ENCODE measurements at places on chromosomes 2 and 18.

DNA sequence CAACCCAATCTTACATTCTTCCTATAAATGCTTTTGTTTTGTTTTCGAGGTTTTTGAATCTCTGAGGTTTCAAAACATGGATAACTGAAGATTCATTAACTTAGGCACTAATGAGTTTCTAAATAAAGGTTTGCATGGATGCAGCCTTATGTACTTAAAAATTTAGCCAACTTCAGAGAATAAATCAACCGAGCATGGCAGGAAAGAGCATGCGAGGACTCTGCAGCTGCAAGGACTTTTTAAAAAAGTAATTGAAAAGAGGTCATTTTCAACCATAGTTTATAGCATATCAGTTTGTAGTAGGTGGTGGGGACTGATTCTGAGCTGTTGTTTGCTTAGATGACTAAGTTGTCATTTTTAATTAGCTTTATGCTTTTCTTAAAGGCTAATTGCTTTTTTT is 567.0 kb upstream of the ZEB2 start:
- DNase-seq = no peak

DNA sequence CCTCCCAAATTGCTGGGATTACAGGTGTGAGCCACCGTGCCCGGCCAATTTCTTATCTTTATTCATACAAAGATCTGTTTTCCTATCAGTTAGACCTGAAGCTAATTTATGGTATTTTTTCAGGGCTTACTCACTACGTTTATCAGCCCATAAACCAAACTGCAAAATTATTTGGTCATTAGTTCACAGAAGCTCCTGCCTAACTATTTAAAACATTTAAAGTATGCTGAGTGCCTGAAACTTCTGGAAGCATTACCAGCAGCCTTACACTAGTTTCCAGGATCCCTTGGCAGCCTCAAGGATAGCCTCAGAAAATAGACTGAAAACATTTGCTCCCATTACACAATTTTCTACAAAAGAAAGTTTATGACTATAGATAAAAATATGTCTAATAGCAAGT is 68.8 kb downstream of the GALNT13 start:
- no peak for DNase-seq

DNA sequence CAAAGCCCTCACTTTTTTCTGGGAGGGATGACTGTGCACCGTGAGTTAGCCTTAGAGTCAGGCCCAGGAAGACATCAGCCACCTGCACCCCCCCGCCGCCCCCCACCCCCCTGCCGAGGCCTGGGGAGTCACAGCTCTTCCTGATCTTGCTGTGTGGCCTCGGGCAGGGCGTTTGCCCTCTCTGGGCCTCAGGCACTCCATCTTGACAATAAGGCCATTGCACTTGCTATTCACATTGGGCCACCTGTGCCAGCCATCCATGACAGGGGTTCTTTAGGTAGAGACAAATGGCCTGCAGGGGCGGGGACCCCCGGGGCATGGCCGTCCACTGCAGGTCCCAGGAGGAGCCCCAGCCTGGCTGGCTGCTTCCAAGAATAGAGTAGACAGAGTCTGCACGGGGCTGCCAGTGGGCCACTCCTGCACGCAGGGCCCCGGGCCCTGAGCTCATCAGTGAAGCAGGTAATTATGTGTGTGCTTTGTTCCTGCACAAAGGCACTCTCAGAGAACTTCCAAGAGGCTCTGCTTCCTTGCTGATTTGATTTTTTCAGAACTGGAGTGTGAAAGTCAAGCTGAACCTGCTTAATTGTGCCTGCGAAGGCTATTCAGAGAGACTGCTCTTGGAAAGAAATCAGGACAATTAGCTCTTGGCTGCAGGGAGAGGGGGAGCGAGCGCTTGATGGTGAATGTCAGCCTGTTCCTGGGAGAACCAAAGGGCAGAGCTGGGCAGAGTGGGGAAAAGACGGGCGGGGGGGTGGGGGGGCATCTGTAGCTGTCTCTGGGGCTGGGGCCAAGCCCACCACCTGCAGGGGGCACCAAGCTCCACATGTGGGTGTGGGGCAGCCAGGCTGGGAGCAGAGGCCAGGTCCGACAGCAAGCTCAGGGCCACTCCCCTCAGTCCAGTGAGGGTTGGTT is 40.3 kb downstream of the RRM2 start:
- no peak for DNase-seq

DNA sequence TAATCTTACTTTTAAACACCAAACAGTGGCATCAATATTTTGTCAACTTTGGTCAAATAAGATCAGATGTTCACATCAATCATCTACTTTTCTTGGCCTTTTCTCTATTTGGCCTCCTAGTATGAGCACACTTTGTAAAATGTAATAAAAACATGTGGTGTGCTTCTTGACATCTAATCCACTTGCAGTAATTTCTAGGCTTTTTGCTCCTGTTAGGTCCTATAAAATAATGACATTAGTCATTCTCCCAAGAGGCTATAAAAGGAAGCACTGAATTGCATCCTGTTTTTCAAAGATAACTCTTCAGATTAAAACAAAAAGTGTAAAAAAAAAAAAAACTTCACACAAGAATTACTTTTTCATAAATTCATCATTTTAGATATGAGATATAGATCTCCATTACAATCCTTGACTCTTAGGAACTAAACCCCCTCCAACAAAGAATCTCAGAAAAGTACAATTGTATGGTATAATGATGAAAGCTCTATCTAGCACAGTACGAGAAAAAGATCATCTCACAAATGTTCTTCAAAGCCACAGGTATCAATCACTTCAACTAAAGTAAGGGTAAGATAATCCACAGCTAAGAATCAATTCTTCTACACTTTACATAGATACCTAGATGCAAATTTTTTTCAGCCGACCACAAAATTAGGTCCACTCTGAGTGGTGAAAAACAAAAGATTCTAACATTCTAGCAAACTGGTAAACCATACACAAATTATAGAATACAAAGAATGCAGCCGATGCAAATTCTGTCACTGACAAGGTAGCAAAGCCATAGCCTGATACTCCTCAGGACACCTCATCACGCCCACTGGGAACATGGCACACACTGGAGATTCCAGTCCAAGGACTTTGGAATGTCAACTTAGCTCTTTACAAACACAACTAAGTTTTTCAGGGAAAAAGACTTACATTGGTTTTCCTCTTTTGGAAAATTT is 2.7 kb downstream of the BCL2 start:
- DNase-seq = no peak

GRCh38 chr2:240299710-240300068 is 135.8 kb upstream of the GPC1 start:
- DNase-seq = no peak

DNA sequence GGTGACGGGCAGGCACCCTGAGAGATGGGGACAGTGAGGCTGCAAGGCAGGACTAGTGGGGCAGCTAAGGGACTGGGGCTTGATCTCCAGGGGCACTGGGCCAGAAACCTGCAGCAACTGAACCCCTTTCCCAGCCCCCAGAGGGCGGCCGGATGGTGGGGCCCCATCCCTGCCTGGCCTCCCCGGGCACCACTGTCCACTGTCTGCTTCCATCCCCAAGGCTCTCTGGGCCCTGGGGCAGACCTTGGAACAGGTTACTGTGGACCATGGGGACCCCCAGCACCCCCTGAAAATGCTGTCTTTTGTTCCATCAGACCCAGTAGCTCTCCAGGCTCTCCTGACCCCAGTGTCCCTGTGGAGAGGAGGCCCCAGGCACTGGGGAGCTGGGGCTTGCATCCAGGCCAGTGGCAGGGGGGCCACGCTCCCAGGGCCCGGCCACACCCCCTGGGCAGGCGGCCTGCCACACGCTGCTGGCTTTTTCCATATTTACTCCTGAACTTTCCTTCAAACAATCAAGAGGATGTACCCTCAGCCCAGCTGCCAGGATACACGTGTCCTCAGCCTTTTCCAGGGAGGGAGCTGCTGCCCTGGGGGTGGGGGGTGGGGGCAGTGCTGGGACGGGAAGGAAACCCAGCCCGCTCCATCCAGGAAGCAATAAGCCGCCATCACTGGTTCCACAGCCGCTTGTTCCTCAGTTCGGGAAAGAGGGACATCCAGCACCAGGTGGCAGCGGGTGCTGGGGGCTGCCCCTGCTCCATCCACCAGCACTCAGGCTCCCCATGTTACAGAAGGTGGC is 102.3 kb upstream of the ODC1 start:
- no peak for DNase-seq

DNA sequence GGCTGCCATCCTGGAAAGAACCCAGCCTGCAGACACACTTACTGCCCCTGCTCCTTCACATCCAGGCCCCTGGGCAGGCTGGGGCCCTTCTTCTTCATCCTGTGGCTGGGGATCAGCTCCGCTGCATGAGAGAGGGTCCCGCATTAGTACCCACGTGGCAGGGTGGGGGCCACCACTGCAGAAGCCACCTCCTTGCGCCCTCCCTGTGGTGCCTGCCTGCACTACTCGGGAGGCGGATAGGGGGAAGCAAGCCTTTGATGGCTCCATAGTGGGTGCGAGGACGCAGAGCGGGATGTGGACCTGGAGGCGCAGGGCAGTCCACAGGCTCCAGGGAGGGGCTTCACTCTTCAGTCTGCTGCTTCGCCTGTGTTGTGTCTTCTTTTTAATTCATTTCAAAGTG is 46.7 kb downstream of the GPC1 start:
- DNase-seq = no peak

Measured in HuH-7 (cell line).